Hematopoietic multipotent progenitor cell treated with erythropoietin and hydrocortisone succinate and interleukin-3 and kit ligand, for 8 days (in vitro differentiated cells): ENCODE measurements at places on chromosomes 11 and 22.

GRCh38 chr22:48320048-48320682 lies 1507.5 kb downstream of the BRD1 start:
- no peak for DNase-seq

DNA sequence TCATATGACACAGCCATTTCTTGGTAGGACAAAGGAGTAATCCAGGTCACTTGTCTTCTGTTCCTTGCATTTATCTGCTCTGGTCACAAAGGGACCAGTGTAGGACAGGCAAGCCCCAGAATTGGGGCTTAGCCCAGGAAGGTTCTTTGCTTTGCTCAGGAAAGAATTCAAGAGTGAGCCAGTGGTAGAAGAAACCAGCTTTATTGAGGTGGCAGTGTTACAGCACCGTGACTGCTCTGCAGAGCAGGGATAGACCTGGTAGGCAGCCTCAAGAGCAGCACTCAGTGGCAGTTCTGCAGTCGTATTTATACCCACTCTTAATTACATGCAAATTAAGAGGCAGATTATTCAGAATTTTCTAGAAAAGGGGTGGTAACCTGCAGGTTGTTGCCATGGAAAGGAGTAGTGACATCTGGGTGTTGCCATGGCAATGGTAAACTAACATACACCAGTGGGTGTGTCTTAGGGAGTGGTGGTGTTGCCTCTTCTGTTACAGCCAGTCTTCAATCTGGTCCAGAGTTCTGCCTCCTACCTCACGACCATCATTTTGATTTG lies 84.9 kb upstream of the RAB1B start:
- peak; percentile 42 for DNase-seq

DNA sequence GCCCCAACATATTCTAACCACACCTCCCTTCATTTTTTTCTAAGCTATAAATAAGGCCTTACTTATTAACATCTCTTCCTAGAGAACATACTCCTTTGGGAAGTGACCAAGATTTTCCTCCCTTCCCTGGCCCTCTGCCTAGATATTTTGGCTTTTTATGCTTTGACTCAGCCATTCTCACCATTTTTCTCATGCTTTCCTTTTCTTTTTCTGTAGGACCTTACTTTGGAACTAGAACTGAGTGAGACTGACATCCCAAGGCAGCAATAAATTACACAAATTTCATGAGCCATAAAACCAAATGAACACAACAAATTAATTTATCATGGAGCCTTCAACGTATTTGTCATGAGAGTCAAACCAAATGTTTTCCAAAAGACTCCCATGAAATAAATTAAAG lies 142.7 kb upstream of the CTSC start:
- no peak for DNase-seq

- DNase-seq, result peak; percentile 24
Observed at GRCh38 chr11:68411501-68411991, 49.0 kb upstream of the PPP6R3 start.

GRCh38 chr11:116881143-116881542 lies 43.7 kb upstream of the APOA1 start:
- DNase-seq, result no peak

DNA sequence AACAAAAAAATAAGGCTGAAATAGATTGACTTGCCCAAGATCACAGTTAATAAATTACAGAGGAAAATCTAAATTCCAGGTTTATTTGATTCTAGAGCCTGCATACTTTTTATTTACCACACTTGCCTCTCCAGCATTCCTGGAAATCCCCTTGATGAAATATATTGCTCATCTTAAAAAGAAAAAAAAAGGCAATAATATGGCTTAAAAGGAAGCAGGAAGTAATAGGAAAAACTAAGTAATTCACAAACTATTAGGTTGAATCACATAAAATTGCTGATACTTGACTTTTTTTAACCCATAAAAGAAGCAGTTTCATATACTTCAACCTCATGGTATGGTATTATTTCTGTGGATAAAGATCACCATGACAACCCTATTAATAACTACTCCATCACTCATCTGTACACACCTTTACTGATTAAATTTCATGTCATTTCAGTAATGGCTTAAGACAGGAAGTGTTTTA lies 52.9 kb downstream of the COPB1 start:
- DNase-seq, result no peak

- no peak for DNase-seq
Observed at GRCh38 chr11:79156031-79156430, 284.8 kb downstream of the TENM4 start.

DNA sequence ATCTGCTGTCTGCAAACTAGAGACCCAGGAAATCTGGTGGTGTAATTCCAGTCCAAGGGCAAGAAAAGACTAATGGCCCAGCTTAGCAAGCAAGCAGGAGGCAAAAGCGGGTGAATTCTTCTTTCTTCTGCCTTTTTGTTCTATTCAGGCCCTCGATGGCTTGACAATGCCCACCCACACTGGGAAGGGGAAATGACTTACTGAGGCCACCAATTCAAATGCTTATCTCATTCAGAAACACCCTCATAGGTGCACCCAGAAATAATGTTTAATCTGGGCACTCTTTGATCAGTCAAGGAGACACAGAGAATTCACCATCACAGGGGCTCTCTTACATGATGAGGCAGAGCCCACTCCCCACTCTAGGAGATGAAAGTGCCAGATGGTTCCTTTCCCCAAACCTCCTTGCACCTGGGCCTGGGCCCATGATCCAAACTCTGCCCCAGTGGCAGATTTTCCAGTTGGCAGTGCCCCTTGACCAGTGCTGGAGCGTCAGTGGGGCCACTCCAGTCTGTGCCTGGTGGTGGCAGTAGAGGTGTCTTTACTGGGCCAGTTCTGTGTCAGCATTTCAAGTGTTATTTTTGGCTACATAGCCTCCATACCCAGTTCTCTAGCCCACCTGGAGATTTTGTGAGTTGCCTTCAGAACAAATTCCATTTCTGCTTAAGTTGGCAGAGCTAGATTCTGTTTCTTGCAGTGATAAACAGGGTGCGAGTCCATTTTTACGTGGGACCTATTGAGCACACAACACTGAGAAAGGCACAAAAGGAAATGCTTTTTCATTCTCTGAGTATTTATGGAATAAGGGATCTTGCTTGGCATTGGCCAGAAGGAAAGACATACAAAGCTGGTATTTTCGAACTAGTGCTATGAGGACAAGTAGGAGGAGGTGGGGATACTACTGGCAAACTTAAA lies 7.5 kb downstream of the ELMOD1 start:
- peak; percentile 16 for DNase-seq

DNA sequence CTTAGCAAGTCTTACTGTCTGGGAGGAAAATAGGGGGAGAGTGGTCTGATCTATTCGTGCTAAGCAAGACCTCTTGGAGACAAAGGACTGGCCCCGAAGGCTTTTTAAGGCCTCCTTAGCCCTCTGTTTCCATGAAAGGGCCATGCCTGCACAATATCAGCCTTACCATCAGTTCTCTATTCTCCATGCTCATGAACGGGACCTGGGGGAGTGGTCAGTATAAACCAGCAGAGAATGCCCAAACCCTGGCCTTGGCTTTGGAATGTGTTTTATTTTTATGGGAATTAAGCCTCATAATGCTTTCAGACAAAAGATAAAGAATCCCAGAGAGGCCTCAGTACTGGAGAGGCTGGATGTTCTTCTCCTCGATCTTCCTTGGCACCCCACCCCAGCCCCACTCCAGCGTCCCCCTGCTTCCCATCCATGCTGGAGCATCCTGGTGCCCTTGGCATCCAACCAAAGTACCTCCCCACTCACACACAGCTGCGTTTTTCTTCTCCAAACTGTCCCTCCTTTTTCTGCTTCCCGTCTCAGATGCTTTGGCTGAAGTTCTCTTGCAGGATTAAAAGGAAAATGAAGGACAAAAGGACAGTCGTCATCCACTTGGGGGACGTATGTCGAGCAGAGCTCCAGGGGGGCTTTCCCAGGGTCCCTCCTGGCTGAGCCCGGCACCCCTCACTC lies 18.6 kb downstream of the FXYD6 start:
- no peak for DNase-seq

DNA sequence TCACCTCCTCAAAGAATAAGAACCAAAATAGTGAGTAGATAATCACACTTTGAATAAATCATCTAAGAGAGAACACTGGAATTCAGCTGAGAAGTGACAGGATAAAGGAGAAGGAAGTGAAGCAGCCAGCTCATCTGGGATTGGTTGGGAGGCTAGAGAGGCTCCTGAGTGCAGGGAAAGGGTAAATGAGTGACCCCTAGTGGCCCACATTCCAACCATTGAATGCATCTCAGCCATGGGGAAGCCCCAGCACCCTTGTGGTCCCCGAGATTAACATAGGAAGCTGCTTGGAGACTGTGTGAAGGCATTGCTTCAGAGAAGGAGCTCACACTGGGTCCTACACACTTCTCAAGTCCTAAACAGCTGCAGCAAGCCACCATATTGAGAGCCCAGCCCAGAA lies 82.3 kb downstream of the JRKL start:
- DNase-seq, result peak; percentile 8

DNA sequence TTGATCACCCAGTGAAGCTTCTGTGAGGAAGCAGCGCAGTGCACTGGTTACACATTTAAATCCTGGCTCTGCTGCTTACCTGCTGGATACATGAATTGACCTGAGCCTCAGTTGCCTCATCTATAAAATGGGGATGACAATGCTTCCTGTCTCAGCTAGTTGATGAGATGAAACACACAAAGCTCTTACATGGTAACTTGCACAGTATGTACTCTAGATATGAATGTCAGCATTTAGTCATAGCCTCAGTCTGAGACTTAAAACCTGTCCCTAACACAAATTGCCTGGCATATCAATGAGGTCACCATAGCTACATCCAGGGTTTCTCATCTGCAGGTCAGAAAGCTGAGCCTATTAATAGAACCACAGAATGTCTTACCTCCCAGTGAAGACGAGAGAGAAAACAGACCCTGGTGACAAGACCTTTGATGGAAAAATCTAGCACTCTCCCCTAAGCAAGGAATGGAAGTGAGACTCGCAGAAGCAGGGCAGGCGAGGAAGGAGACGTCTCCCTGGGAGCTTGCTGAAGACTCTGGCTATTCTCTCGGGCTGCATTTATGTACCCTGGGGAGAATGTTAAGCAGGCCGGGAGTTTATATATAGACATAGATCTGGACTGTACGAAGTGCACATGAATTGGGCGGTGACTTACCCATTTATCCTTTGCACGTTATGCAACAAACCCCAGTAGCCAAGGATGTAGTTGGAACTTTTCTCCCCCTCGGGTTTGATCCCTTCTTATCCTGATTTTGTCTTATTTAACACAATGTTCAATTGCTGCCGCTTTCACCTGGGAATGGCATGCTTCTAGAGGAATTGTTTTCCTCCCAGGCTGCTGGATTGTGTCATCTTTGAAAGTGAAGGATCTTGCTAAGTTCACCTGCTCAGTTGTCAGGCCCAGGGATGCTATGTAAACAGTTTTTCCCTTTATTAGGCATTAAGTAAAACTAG lies 18.0 kb downstream of the SDHAF2 start:
- DNase-seq, result no peak

DNA sequence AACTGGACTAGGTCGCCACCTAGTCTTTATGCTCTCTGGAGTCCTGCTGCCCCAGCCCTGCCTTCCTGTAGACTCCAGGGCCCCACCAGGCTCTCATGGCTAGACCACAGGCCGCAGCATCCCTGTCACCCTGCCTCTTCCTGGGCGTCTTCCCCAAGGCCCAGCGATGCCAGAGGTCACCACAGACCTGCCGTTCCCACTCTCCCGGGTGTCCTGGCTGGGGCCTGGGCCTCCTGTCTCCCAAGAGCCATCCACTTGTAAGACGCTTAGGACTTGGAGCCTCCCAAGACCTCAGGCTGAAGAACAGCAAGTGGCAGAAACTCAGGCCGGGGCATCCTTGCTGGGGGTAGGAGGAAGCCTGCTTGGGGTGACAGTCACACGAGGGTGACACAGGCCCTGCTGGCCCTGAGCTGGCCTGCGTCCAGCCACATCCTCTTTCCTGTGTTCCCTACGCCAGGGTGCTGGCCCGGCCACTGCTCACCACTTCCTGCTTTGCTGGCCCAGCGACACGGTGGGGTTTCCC lies 2.0 kb upstream of the TCIRG1 start:
- peak; percentile 32 for DNase-seq

DNA sequence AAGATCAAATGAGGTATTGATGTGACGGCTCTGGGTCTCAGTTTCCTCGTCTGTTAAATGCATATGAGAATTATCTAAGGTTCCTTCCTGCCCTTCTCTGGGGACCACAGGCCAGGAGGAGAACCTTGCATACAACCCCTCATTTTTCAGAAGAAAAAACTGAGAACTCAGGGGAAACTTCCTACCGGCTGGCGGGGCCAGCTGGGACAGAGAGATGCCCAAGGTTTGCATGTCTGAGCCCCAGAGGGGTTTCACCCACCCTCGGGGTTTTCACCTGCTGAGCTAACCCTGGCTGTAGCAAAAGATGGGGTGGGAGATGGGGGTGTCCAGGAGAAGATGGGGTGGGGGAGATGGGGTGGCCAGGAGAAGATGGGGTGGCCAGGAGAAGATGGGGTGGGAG lies 4.3 kb downstream of the TNFRSF13C start:
- no peak for DNase-seq

DNA sequence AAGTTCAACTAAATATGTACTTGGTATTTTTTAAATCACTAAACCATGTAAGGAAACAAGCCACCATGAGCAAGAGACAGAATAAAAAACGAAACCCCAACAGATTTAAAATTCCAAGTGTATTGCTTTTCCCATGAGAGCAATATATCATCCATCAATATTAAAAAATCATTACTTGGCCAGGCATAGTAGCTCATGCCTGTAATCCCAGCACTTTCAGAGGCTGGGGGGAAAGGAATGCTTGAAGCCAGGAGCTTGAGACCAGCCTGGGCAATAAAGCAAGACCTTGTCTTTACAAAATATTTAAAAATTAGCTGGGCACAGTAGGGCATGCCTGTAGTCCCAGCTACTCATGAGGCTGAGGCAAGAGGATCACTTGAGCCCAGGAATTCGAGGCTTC lies 190.8 kb downstream of the TTC28 start:
- DNase-seq, result peak; percentile 28

- DNase-seq, result no peak
Observed at GRCh38 chr11:17298302-17298701, 21.8 kb downstream of the NUCB2 start.
